ENCODE measurements at places on chromosomes 7 and 10. TPM values are rescaled to one million over a fixed set of nuclear protein-coding genes. Genes with fewer than 3 reads are reported as not detected.

GRCh38 chr10:66564287-66564686 is 361.5 kb upstream of the LRRTM3 start:
- H3K36me3 ChIP-seq: no peaks in the 10 kb centered on the region
- no peak for DNase-seq
- H3K4me1 ChIP-seq: no peaks in the 10 kb centered on the region
- no peaks in the 10 kb centered on the region for H3K27me3 ChIP-seq
- no peak overlapping the region for H3K27ac ChIP-seq

GRCh38 chr10:127649642-127650041 is 87.3 kb upstream of the FOXI2 start:
- no peak overlapping the region for H3K27ac ChIP-seq
- H3K27me3 ChIP-seq: no peaks in the 10 kb centered on the region
- H3K4me1 ChIP-seq: no peaks in the 10 kb centered on the region
- no peak overlapping the region for H3K4me3 ChIP-seq
- no peak for DNase-seq
- no peaks in the 10 kb centered on the region for H3K36me3 ChIP-seq

DNA sequence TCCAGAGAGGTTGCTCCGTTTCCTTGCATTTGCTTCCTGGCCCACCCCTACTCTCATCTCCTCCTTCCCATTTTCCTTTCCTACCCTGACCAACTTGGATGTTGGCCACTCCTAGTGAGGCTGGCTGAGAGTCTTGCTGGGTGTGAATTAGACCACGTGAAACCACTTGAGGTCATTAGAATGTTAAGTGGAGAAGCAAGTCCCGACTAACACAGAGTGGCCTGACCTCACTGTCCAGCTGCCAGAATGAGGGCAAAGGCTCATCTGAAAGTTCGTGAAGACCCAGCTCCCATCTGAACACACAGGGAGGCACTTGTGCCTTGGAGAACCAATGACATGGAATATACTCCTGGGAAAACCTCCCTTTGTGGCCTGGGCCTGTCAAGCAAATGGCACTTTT is 80.8 kb downstream of the WDR11 start:
- H3K27ac ChIP-seq: no peak overlapping the region
- no peaks in the 10 kb centered on the region for H3K4me1 ChIP-seq
- DNase-seq: no peak
- no peak overlapping the region for H3K4me3 ChIP-seq

GRCh38 chr7:28132959-28133870 is 47.4 kb downstream of the JAZF1 start:
- H3K27me3 ChIP-seq: no peaks in the 10 kb centered on the region
- H3K36me3 ChIP-seq: no peaks in the 10 kb centered on the region
- no peak overlapping the region for H3K4me3 ChIP-seq
- no peak overlapping the region for H3K27ac ChIP-seq

Gene MBL2
- total RNA-seq: 0.10 TPM

Gene NOS3
- 211 TPM for total RNA-seq

Gene FHIP2A
- 28.5 TPM for total RNA-seq

Gene AEBP1
- 78.7 TPM for total RNA-seq

DNA sequence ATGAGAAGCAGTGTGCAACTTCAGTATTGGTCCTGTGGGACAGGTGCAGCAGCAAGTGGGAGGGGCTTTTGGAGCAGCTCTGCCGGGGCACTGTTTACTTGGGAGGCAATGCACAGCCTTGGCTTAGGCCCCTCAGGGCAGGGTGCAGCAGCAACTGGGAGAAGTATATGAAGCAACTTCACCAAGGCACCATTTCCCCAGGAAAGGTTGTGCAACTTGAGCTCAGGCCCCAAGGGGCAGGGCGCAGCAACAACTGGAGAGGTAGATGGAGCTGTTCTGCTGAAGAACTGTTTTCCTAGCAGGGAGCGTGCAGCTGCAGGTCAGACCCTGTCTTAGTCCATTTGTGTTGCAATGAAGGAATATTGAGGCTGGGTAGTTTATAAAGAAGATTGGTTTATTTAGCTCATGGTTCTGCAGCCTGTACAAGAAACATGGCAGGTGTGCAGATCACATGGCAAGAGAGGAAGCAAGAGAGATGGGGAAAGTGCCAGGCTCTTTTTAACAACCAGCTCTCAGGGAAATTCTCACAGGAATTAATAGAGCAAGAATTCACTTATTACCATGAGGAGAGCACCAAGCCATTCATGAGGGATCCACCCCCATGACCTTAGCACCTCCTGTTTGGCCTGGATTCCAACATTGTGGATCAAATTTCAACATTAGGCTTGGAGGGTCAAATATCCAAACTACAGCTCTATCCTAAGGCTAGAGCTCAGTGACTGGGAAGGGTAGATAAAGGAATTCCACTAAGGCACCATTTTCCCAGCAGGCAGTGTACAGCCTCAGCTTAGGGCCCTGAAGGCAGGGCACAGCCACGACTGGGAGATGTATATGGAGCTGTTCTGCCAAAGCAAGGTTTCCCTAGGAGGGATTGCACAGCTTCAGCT is 10.9 kb downstream of the GPR141 start:
- peak; percentile 81 for DNase-seq
- peak overlapping the region; percentile 86 for H3K27ac ChIP-seq
- H3K27me3 ChIP-seq: peaks cover 25% of the 10 kb centered on the region
- peaks cover 12% of the 10 kb centered on the region for H3K4me1 ChIP-seq
- H3K36me3 ChIP-seq: no peaks in the 10 kb centered on the region

DNA sequence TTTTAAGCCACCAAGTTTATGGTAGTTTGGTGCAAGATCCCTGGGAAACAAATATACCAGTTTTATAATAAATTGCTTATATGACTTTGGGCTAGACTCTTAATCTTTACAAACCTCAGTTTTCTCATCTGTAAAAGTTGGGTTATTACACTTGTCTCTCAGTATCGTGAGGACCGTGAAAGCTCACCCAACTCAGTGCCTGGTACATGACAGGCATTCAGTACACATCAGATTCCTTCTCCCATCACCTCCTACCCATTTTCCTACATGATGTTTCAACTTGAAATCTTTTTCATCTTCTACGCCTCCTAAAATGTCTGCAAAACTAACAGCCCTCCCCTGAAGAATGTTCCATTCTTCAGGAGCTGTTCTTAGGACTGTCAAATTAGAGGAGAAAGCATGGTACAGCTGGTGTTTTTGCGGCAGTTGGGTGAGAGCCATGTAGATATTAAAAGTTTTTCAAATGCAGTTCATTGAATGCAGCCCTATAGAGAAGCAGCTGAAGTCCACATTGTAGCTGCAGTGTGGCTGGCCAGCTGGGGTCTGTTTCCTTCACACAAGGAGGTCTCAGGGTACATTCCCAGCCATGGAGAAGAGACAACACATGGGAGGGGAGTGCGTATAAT is 812.8 kb downstream of the LRMDA start:
- DNase-seq: no peak
- no peaks in the 10 kb centered on the region for H3K36me3 ChIP-seq
- H3K27ac ChIP-seq: no peak overlapping the region
- no peaks in the 10 kb centered on the region for H3K27me3 ChIP-seq
- H3K4me3 ChIP-seq: no peak overlapping the region

Gene PNLIP
- not detected for total RNA-seq

GRCh38 chr10:2891073-2891769 is 176.1 kb upstream of the PFKP start:
- no peaks in the 10 kb centered on the region for H3K36me3 ChIP-seq
- no peak overlapping the region for H3K4me3 ChIP-seq
- H3K27me3 ChIP-seq: no peaks in the 10 kb centered on the region
- no peaks in the 10 kb centered on the region for H3K4me1 ChIP-seq
- DNase-seq: no peak

Gene PDK4
- total RNA-seq: 498 TPM

- H3K36me3 ChIP-seq: no peaks in the 10 kb centered on the region
- no peak for DNase-seq
- no peaks in the 10 kb centered on the region for H3K4me1 ChIP-seq
- no peaks in the 10 kb centered on the region for H3K27me3 ChIP-seq
- no peak overlapping the region for H3K27ac ChIP-seq
Observed at GRCh38 chr10:51008346-51008745, 65.9 kb upstream of the PRKG1 start.

- H3K4me1 ChIP-seq: no peaks in the 10 kb centered on the region
- H3K4me3 ChIP-seq: no peak overlapping the region
- no peak overlapping the region for H3K27ac ChIP-seq
- no peaks in the 10 kb centered on the region for H3K27me3 ChIP-seq
Observed at GRCh38 chr7:95922191-95922590, 149.8 kb downstream of the DYNC1I1 start.
